ENCODE measurements at places on chromosomes 11 and 22.

DNA sequence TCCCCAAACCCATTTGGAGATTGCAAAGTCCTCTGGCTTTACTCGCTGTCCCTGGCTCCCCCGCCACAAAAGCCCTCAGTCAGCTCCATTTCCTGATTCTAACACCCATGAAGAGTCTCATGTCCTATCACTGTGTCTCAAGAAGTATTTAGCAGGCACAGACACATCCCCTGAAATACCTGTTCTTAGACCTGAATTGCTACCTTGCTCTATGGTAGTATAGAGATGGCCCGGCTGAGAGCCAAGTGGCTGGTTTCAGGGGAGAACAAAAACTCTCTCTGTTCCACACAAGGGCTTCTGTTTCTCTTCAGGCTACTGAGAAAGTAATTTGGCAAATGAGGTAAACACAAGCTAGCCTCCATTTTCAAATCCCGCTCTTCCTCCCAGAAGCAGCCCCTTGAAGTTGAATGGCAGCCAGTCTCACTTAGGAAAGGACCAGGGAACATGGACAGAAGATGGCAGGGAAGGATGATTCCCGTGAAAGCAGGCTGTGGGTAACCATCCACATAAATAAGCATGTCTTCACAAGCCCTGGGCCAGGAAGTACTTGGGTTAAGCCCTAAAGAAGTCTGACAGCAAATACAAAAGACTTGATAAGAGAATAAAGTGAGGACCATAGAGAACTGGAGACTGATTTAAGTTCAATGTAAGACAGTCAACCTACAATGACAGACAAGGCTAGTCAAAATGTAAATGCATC lies 137.8 kb downstream of the C11orf58 start:
- DNase-seq = no peak

DNA sequence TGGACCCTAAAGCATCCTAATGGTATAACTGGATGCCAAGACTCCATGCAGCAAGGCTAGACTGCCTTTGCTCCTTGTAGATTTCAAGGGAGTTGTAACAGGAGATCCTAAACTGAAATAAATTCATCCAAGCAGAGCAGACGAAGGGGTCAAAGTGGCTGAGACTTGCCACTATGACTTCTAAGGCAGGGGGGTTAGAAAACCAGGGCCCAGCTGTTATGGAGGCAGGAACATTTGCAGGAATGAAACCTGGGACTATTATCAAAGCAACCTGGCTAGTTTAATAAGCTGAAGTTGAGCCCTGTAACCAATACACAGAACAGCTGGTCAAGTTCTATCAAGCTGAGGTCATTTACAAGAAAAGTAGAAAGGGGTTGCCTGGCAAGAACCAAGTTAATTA lies 122.2 kb upstream of the TRPC6 start:
- DNase-seq = no peak

GRCh38 chr11:76044750-76045320 lies 161.5 kb downstream of the WNT11 start:
- no peak for DNase-seq

GRCh38 chr11:117686711-117687110 lies 110.3 kb downstream of the DSCAML1 start:
- DNase-seq = no peak

DNA sequence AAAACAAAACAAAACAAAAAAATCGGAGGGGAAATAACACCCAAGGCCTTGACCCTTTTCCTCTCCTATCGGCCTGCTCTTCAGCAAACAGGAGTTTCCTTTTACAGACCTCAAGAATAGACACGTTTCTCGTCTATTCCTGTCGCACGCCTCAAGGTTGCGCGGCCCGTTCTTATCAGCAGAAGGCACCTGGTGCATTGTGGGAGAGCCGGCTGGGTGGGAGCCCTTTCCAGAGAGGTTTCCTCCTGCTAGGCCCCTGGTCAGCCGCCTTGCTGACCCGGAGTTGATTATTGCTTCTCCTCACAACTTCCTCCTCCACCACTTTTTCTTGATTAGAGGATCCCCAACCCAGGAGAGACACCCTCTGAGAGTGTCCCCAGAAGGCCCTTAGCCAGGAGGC lies 497.3 kb downstream of the MIAT start:
- DNase-seq = no peak

- DNase-seq = no peak
Measured at GRCh38 chr11:111352935-111353710, 26.0 kb downstream of the POU2AF1 start.

DNA sequence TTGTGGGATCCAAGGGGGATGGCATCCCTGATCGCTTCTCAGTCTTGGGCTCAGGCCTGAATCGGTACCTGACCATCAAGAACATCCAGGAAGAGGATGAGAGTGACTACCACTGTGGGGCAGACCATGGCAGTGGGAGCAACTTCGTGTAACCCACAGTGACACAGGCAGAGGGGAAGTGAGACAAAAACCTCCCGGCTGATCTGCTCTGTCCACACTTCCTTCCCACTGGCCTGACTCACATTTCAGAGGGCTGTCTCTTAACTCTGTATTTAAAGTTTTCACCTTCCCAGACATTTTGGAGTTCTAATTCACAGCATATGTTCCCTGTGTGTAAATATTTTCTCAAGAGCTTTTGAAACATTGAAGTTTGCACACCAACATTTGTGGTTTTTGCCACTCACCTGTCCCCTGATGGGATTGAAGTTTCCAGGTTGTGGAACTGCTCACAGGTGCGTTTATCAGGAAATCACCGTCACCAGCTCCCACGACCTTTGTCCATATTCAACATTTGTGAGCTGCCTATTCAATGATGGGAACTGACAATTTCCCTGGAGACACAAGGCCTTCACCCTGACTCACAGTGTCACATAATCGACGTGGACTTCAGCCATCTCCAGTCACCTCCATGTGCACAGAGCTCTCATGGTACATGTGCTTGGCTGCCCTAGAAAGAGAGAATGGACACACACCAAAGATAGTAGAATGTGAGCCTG lies 99.2 kb downstream of the VPREB1 start:
- no peak for DNase-seq

DNA sequence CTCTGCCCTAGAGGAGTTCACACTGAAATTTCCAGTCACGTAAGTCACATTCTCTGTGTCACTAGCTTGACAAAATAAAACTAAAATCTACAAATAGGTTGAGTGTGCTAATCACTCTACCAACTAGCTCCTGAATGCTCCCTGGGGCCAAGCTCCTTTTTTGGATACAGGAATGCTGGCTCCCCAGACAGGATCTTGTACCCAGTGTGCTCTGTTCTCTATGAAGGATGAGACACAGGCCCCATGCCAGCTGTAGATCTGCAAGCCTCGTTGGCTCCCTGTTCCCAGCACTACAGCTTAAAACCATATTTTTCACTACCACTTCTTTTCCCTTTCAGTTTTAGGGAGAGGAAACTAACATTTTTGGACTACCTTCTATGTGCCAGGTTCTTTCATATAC lies 3.7 kb upstream of the IPO7 start:
- DNase-seq = no peak

DNA sequence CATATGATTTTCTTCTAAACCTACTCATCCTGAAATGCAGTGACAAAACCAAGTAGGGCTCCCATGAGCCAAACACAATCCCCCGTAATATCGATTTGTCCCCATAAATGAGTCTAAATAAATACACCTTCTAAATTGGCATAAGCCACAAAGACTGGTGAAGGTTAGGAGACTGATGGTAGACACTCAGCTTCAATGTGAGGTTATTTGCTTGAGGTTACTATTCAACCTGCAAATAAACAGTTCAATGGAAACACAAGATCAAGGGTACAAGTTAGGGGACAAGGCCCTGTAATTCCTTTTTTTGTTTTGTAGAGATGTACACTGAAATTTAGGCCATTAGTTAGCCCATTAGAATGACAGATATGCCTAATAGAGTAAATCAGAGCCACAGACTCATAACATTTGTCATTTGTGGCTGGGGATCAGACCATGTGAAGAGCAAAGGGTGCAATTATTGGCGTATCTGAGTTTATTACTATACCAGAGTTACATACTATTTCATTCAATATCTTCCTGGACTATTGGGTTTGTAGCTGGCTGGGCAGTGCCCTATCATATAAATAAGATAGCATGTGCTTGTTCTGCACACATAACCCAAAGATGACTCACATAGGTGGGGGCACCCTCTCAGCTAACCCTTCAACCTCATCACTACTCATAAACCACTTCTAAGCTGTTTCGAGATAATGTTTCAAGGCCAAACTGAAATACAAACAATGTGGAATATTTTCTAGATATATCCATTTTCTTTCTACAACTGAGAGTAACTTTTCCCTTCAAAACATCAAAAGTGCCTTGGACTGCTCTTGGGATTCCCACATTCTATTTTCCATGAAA lies 695.3 kb downstream of the KCNA4 start:
- no peak for DNase-seq

- no peak for DNase-seq
Measured at GRCh38 chr22:17772958-17773605, 1.2 kb downstream of the BID start.

- DNase-seq = no peak
Measured at GRCh38 chr11:117097389-117098268, 599 bp downstream of the SIK3 start.

DNA sequence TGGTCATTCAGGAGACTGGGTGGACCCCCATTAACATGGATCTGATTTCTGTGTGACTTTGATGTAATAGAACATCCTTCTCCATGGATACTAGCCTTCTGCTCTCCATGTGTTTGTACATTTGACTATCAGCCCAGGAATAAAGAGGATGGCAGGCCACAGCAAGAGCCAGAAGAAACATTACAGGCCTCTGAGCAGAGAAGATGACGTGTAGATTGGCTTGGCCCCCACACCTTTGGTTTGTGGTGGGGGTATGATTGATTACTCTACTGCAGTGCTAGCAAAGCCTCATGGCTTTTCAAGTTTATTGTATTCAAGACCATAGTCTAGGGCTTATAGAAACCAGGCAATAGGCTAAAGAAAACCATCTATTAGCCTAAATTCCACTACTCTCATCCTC lies 77.0 kb downstream of the GRAMD1B start:
- no peak for DNase-seq

GRCh38 chr11:61923166-61924063 lies 6.0 kb upstream of the RAB3IL1 start:
- no peak for DNase-seq

- DNase-seq = no peak
Measured at GRCh38 chr22:48175721-48176120, 1413.3 kb downstream of the TBC1D22A start.

DNA sequence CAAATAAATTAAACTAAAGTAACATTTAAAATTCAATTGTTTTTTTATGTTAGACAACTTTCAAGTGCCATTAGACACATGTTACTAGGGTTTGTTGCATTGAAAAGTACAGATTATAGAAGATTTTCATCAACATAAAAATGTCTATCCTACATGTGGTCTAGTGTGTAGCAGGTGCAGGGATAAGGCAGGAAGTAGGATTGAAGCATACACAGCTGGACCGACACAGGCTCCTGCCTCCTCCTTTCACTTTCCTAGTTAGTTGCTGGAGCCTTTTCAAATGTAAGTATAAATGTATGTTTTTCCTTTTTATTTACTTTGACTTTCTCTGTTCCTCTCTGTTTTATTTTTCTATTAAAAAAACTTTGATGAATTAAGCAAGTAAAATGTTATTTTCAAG lies 246.9 kb upstream of the LUZP2 start:
- DNase-seq = no peak

DNA sequence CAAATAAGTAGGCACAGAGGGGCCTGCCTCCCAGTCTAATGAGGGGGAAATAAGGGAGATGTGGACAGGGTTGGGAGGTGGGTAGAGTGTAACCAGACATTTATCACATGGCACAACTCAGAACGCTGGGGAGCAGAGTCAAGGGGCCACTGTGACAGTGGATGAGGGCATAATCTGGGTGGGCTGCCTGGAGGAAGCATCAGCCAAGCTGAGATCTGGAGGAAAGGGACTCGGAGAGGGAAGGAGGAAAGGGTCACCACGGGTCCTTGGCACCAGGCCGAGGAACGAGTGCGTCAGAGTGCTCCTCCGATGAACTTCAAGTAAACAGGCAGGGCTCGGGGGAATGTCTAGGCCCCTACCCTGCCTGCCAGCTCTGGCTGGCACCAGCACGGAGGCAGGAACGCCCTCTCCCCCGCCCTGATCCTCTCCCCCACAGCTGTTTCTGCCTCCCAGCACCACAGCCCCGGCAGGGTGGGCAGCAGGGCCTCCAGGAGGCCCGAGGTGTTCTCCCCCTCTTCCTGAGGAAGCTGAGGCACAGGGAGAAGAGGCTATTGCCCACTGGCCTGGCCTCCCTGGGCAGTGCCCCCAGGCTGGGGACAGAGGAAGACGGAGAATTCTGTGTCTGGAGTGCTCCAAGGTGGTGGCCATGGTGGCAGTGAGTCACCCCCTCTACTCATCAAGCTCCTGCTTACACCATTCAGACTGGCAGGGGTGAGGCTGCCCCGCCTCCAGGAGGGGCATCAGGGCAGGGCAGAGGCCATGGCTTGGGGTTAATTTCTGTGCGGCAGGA lies 4.2 kb downstream of the ALDH3B1 start:
- DNase-seq = no peak

- no peak for DNase-seq
Measured at GRCh38 chr22:38172832-38173640, 8.6 kb downstream of the PLA2G6 start.

- DNase-seq = no peak
Measured at GRCh38 chr11:78310500-78310909, 107.1 kb downstream of the GAB2 start.

GRCh38 chr11:92979176-92979575 lies 9.7 kb downstream of the MTNR1B start:
- DNase-seq = no peak

- DNase-seq = no peak
Measured at GRCh38 chr11:45599161-45599943, 66.1 kb downstream of the CHST1 start.

- DNase-seq = no peak
Measured at GRCh38 chr11:628056-628455, 1.1 kb upstream of the SCT start.

- DNase-seq = no peak
Measured at GRCh38 chr22:26958378-26958777, 301.0 kb downstream of the MIAT start.

GRCh38 chr11:12123799-12124198 lies 13.4 kb downstream of the MICAL2 start:
- DNase-seq = no peak

DNA sequence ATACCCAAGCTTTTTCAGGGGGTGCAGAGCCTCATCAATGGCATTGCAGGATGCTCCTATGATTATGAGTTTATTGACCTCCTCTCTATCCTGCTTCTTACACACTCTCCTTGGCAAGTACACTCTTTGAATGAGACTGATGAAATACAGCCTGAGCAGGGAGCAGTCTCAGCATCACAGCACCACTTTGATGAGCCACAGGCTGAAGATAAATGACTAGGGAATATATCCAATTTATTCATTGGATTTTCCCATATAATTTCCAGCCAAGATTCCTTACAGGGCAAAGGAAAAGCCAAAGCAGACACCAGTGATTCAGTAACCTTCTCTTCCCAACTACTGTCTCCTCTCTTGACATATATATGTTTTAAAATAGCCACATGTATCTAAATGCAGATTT lies 79.2 kb downstream of the CASP12 start:
- DNase-seq = no peak

GRCh38 chr11:61293867-61294716 lies 1.0 kb downstream of the VWCE start:
- no peak for DNase-seq

Measured in NCI-H1417 treated with DMSO at 0.1 percent for 48 hours (cell line).